Kidney (tissue), 22 donors: ENCODE measurements at places on chromosomes 6 and 20.

- peak; percentile 37 for DNase-seq
These were observed 405.3 kb upstream of the HS3ST5 start for GRCh38 chr6:114747995-114748625.

DNA sequence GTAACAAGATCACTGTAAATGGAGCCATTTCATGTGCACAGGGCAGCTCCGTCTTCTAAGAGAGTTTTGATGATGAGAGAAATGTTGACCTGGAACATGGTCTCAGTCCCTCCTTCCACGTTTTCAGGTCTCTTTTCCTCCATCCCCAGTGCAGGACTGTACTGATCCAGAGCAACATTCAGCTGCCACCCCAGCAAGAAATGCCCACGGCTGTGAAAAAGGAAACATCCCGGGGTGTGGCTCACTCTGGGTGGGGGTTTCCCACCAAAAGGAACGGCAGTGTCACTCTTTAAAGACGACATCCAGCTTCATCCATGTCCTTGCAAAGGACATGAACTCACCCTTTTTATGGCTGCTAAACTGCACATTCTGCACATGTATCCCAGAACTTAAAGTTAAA lies 92.6 kb downstream of the ERMARD start:
- DNase-seq, result no peak

DNA sequence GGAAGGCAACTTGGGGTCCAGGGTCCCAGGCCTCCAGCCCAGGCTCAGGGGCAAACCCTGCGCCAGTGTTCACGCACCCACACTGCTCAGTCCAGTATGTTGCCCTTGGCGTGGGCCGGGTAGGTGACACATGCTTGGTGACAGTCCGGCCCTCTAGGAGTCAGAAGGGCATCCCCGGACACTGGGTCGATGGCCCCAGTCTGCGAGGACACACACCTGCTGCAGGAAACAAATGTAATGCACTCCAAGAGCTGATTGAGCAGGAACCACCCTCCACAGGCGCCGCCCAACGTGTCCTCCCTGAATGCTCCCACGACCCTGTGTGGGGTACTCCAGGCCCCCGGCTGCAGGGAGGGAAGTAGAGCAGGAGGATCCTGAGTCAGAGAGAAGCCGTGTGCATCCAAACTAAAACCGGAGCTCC lies 160.7 kb downstream of the DLL1 start:
- DNase-seq, result peak; percentile 49

DNA sequence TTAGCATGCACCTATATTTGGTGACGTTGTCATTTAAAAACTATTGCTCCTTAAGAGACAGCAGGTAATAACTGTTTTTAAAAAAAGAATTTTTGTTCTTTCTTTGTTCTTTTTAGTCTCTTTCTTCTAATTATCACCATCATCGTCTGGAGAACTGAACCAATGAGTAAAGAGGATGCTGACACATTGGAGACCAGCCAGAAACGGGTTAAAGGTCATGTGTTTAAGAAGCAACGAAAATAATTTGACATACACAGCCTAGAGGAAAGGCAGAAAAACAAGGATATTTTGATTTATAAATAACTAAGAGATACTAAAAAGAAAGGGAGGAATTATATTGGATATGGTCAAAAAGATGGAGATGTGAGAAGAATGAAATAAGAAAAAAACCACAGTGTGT lies 19.2 kb upstream of the FYN start:
- DNase-seq, result no peak

GRCh38 chr6:166751051-166751595 lies 124.1 kb upstream of the RPS6KA2 start:
- peak; percentile 34 for DNase-seq

DNA sequence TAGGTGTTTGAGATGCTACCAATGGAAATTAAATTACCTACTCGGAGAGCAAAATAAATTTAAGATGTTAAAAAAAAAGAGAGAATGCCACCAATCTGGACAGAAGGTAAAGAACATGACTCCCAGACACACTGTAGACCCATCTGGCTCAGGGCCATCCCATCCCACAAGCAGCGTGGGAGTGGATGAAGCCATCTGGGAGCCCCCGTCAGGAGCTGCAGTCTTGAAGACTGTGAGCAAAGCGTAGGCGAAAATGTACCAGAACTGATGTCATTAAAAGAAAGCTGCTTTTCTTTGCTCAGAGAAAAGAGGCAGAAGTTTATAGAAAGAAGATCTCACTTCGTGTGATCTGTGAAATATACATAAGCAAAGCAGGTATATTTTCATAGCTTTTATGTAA lies 815.7 kb downstream of the QKI start:
- no peak for DNase-seq

- no peak for DNase-seq
These were observed 9.8 kb downstream of the MAS1L start for GRCh38 chr6:29477923-29478450.

GRCh38 chr6:109660526-109661320 lies 30.3 kb downstream of the AK9 start:
- no peak for DNase-seq
